ENCODE measurements at places on chromosomes 16 and 17.
A peak's percentile ranks its signal among the peaks of the same experiment; 100 is the strongest.

- no peak for DNase-seq
These were observed 287.2 kb upstream of the HSBP1 start for GRCh38 chr16:83520596-83520995.

GRCh38 chr17:42183741-42184711 lies 1.2 kb downstream of the HCRT start:
- peak; percentile 55 for DNase-seq

GRCh38 chr16:275786-276232 lies at the start of gene RGS11:
TSS of gene RGS11 (minus strand) at chr16:275944. CDS start at chr16:275911, 33 bp downstream.
- DNase-seq: no peak

DNA sequence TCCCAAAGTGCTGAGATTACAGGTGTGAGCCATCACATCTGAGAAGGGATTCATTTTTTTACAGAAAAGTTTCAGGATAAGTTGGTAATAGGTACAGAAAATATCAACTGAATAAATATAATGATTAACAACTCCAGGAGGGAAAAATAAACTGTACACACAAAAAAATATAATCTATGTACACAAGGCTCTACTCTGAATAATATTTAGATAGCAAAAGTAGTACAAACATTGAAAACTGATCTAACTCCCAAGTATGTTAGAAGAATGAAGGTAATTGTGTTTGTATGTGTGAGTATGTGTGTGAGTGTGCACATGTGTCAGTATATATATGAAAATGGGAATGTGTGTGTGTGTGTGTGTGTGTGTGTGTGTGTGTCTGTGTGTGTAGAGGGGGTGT lies 20.4 kb downstream of the TUBD1 start:
- no peak for DNase-seq

DNA sequence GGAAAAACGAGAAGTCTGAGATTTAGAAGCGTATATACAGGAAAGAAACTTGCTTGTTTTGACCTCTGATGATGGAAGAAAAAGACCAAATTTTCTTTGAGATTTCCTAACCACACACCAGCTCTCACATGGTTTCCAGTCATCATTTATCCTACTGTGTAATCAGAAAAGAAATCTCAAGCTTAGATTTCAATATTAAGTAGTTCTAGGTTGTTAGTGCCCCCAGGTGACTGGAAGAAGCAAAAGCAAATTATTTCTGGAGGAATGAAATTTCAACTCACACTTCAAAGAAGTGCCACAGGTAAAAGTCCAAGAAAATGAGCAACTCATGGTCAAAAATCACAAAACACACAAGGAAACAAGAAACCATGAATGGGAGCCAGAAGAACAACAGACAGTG lies 51.8 kb upstream of the KDM6B start:
- no peak for DNase-seq

GRCh38 chr16:69798466-69798865 lies 36.3 kb downstream of the WWP2 start:
- DNase-seq: no peak

DNA sequence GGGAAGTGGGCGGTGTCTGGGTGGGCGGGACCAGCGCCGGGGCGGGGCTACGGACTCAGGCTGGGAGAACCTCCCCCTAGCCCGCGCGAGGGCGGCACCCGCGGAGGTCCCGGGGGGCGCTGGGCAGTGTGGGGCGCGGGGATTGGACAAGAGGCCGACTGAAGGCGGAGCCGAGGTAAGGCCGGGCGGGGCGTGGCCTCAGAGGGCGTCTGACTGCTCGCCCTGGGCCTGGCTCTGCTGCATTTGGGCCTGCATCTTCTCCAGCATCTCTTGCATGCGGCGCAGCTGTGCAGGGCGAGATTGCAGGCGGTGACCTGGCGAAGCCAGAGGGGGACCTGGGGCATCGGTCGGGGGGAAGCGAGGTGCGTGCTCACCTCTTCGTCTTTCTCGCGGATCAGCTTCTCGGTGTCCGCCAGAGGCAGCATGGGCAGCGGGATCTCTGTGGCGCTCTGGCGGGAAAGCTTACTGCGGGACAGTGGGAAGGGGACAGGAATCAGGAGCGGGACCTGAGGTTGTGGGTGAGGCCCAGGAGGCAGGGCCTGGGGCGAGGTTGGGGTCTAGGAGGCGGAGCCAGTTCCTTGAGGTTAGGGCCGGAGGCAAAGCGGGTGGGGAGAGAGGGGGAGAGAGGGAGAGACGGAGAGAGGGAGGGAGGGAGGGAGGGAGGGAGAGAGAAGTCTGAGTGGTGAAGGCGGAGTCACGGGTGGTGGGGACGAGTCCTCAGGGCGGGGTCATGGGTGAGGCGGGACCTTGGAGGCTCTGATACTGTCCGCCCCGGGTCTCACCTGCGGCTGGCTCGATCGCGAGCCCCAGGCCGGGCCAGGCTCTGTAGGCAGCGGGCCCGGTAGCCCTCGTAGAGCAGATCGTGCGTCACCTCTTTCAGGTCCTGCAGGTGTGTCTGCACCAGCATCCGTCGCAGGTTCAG lies 3.9 kb downstream of the SEPTIN1 start:
- DNase-seq: peak; percentile 98

DNA sequence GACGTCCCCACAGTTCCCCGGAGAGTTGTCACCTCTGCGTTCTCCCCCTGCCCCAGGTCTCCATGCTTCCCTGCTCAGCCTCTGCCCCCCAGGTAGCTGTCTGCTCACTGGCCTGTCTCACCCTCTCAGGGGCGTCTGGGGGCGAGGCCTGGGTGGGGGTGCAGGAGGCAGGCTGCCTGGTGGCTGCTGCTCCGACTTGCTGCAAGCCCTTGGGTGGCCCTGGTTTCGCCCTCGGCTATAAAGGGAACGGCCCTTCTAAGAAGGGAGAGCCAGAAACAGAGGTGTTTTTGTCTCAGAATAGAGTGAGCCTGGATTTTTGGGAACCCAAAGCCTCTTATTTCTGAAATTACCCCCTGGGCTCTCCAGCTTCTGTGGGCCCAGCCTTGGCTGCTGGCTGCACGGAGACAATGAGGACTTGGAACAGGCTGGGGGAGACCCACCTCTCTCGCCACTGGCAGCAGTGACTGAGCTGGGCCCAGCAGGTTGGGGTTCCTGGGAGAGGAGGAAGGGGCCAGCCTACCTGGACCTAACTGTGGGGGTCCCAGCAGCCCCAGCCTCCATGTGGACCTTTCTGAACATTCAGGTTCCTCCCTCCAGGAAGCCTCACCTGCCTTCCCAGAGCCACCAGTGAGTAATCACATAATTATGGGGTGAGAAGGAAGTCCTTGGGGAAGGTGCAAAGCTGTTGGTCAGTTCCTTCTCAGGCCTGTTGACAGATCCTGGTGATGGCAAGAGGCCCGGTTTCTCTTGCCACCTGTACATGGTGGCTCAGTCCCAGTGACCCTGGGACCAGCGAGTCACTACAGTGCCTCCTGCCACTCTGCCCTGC lies 15.5 kb upstream of the SPNS2 start:
- DNase-seq: no peak

DNA sequence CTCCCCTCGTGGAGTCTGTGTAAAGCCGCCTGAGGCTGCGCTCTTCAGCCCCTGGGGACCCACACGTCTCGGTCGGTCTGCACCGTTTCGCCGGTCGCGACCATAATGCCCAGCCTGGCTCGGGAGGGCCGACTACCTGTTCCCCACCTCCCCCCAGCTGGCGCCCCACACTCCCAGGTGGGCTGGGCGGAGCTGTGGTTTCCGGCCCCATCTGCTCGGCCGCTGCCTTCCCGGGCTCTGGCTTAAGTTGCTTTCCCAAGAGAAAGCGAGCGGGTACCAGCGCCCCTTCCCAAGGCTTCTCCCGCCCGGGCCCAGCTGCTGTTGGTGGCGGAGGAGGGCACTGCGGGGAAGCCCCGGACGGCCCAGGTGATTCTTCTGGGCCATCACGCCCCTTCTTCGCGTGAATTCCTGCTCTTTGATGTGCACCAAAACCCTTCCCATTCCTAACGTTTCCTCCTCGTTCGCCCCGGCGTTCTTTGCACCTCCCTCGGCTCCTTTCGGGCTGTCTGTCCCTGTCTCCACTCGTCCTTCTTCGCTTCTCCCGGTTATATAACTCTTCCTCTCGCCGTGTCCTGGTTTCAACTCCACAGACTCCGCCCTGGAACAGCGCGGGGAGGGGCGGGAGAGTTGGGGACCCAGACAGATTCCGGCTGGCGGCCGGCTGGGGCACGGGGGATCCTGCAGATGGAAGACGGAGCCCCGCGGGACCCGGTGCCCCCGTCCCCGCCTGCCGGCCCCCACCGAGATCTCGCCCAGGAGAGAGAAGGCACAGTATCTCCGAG lies 2.0 kb downstream of the KDM6B start:
- DNase-seq: peak; percentile 34

- no peak for DNase-seq
These were observed 58.6 kb upstream of the ZFHX3 start for GRCh38 chr16:73106329-73107034.

DNA sequence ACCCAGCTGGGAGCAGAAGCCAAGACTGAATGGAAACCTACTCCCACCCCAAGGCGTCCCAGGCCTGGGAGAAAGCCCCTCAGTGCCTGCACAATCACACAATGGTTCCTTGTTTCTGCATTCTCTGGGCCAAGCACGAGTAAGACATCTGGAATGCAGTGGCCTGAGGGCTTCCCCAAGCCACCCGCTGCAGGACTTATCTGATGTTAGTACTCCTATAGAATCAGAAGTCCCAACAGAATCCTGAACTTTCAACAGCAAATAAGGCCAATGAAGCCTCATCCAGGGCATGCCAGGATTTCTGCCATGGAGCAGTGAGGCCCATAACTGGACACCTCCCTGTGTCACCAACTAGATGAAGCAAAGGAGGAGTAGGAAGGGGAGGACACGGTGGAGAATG lies 28.6 kb downstream of the MYO18A start:
- no peak for DNase-seq

DNA sequence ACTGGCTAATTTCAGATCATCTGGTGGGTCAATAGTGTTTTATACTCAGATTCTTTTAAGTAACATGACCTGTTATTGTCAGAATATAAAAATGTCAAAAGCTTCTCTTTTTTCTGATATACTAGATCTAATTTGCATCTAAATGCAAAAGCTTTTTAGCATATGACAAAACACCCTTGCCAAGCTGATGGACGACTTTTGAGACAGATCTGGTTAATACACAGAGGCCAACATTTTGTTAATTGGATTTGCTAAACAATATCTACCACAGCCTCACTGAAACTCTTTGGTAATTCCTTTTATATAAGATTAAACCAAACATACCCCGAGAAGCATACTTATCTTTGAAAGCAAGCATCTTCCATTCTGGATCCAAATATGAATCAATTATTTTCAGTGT lies 10.3 kb upstream of the NOL11 start:
- no peak for DNase-seq

GRCh38 chr17:58944166-58944565 lies 162.5 kb downstream of the TRIM37 start:
- DNase-seq: no peak

DNA sequence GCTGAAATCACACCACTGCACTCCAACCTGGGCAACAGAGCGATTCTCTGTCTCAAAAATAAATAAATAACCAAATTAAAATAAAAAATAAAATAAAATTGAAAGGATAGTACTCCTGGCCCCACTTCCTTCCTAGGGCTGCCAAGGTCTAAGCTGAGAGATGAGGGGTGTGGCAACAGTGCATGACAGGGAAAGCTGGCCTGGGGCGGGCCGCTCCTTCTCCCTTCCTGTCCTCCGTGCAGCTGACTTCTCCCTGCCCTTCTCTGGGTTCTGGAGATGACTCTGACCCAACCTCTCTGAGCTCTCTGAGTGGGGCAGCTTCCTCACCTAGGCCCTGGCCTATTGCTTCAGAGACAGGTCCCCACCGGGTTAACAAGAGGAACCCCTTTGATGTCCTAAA lies 8.7 kb upstream of the SLC25A39 start:
- no peak for DNase-seq

- no peak for DNase-seq
These were observed 14.7 kb downstream of the RPH3AL start for GRCh38 chr17:337866-338265.

- DNase-seq: no peak
These were observed 5.4 kb downstream of the WDR81 start for GRCh38 chr17:1729966-1730325.

DNA sequence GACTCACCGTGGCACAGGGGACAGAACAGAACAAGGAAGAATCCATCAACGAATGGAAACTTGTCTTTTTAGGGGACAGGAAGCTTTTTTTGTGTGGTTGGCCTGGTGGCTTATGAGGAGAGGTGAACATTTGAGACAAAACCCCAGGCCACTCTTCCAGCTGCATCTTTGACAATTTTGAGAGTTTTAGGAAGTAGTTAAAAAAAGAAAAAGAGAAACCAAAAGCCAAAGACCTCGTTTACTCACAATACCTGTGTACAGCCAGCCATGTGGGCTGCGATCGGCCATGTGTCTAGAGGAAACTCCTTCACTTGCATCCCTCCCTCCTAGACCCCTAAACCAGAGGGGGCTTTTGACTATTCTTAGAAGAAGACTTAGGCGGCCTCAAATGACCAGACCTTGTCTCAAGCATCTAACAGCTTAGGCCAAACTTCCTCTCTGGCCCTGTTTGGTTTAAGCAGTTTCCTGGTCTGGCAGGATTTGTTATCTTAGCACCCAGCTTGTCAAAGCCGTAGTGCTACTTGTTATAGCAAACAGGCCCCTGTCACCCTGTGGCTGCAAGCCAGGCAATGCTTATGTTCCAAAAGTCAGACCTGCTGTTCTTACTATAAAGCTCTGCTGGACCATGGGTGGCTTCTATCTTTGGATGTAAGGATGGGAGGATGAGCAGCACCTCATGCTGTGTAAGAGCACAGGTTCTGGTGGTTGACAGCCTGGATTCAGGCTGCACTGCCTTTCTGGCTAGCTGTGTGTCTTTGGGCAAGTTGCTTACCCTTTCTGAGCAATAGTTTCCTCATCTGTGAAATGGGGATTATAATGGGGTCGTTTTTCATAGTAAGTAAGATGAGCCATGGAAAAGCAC lies 17.7 kb downstream of the KSR1 start:
- DNase-seq: peak; percentile 82

DNA sequence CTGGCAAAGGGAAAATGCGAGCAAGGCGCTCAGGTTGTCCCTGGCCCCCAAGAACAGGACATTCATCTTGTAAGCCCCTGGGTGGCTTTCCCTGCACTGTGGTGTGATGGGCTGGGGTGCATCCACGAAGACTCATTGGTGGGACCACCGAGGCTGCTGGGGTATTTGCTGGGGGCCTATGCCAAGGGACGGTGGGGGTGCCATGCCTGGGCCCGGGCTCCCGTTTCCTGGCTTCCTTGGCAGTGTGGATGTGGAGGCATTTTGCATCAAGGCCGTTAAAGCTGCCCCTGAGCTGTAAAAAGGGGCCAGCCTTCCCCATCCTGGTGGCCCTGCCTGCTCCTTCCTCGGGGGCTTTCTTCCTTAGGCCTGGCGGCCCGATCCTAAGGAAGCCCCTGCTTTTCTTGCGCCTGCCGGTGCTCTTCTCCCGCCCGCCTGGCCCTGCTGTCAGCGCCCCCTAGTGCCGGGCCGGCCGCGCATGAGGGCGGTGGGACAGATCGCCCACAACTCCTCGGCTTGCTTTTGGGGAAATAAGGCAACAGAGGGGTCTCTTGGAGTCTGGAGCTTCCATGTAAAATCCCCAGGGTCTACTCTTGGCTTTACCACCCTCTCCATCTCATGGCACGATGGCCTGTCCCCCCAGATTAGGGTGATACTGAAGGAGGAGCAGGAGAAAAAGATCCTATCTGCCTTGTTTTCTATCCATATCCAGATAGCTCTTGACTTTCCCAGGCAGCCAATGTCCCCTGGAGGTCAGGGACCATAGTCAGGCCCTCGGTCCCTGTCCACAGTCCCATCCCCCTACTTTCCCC lies 9.8 kb upstream of the TBX2 start:
- DNase-seq: peak; percentile 31

GRCh38 chr17:37247825-37248224 lies 128.0 kb upstream of the C17orf78 start:
- no peak for DNase-seq

Data from activated CD4-positive, alpha-beta T cell treated with anti-CD3 and anti-CD28 coated beads, Interleukin-2, amount 50 U/mL, for 4 hours (primary cell).